ENCODE measurements at places on chromosomes 12 and 14.

DNA sequence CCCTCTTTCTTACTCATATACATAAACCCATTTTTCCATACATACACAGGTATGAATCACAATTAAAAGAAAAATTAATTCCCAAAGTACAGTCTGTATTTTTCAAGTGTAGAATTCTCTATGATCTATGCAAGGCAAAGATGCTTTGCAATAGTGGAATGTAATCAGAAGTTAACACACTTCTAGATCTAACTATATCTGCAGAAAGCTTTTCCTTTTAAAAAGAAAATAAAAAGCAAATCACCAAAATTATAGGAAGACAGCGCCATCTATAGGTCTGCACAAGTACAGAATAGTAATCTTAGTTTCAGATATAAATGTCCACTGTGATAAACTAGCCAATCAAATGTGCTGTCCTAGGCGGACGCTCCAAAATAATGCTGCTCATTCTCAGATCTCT lies 22.0 kb downstream of the SLC25A21 start:
- DNase-seq, result peak; percentile 63

- no peak for DNase-seq
Observed at GRCh38 chr12:5376591-5377207, 55.2 kb upstream of the NTF3 start.

- no peak for DNase-seq
Observed at GRCh38 chr12:3042826-3043225, 34.4 kb upstream of the TSPAN9 start.

DNA sequence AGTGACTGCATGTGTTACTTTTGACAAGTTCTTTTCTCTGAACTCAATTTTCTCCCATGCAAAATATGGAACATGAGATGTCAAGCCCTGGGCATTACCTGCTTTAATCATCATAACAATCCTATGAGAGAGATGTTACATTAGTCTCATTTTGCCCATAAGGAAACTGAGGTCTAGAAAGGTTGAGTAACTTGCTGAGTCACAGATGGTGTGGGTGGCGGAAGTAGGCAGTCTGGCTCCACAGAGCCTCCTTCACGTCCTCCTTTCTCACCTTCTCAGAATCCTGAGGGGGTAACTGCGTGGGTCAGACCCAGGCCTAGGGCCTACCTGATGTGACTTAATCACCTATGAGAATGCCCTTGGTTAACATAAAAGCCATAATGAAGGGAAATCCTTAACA lies 50.7 kb downstream of the TMTC1 start:
- DNase-seq, result peak; percentile 66

GRCh38 chr14:56339855-56340701 lies 221.9 kb downstream of the PELI2 start:
- peak; percentile 91 for DNase-seq

DNA sequence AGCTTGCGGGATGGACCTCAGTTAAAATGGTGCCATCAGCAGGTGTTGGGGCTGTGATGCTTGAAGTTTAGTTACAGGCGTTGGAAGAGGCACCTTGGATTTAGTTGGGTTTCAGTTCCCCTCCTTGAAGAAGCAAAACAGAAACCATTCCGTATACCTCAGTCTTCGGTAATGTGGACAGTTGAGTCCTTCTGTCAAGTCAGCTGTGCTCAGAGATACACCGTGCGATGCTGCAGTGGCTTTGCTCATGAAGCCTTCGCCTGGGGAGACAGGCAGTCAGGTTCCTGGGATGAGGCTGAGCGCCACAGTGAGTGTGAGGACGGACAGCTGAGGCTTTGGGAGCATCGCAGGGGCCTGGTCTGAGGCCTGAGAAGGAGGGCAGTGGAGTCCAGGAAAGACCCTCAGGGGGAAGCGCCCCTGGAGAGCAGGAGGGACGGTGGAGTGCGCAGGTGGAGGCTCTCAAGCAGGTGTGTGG lies 7.4 kb downstream of the RAN start:
- no peak for DNase-seq

DNA sequence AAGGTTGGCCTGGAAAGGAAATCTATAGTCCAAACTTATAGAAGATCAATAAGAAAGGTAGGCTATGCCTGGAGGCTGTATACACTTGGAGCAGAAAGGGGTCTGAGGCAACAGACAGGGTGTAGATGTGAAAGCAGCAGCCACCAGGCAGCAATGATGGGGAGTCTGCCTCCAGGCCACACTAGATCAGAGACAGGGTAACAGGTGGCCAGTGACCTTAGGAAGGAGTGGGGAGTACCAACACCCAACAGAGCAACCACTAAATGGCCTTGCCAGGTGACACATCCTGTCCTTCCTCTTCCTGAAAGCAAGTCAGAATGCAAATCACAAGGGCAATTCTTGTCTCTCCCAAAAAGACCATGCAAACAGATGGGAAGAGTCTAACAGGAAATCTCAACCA lies 46.4 kb upstream of the NID2 start:
- no peak for DNase-seq

DNA sequence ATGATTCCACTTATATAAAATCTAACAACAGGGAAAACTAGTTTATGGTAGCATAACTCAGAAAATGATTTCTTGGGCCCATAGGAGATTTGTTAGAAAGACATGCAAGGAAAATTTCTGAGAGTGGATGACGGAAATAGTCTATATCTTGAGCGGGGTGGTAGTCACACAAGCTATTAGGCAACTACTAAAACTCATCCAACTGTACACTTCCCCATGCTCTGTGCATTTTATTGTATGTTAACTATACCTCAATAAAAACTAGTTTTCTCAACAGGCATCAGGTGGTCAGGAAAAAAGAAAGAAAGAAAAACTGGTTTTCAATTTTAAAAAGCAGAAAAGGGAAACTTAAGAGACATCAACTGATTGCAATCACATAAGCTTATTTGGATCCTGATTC lies 9.9 kb downstream of the SLC5A8 start:
- no peak for DNase-seq

DNA sequence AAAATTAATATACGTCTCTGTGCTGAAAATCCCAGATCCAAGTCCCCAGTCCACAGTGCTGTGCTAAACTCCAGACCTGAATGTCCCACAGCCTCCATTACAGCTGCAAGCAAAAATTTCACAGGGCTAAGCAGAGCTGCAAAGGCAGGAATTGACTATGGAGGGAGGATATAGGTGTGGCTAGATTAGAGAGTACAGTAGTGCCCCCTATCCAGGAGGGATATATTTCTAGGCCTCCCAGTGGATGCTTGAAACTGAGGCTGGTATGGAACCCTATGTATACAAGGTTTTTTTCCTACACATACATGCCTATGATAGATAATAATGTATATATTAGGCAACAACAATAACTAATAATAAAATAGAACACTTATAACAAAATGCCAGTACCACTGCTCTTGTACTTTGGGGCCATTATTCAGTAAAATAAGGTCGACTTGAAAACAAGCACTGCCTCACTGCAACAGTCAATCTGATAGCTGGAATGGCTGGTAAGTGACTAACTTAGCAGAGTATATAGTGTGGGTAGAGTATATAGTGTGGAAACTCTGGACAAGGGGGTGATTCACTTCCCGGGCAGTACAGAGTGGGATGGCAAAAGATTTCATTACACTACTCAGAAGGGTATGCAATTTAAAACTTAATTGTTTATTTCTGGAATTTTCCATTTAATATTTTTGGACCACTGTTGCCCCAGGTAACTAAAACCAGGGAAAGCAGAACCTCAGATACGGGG lies 82.7 kb downstream of the C14orf132 start:
- DNase-seq, result peak; percentile 29

DNA sequence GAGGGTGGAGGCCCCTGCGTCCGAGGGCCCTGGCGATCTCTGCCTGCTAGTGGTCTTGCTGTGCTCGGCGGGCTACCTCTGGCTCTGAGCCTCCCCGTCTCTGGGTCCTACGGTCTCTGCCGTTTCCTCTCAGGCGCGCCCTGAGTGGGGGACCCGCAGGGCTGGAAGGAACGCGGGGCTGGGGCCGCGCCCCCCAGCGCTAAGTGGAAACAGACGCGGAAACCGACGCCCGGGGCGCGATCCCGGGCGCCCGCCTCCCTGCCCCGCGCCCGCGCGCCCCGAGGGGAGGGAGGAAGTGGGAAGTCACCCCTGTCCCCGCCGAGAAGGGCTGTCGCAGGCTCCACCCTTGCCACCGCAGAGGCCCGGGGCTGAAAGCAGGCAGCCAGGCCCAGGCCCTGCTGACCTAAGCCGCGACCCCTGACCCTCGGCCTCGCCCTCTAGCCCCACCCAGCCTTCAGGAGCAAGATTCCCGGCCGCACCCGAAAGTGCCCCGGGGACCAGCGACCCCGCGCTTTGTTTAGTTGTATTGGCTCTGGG lies 831 bp downstream of the CRIP1 start:
- no peak for DNase-seq

- DNase-seq, result no peak
Observed at GRCh38 chr12:62003701-62004100, 256.5 kb upstream of the USP15 start.

- no peak for DNase-seq
Observed at GRCh38 chr12:92729773-92730305, 27.1 kb downstream of the PLEKHG7 start.

DNA sequence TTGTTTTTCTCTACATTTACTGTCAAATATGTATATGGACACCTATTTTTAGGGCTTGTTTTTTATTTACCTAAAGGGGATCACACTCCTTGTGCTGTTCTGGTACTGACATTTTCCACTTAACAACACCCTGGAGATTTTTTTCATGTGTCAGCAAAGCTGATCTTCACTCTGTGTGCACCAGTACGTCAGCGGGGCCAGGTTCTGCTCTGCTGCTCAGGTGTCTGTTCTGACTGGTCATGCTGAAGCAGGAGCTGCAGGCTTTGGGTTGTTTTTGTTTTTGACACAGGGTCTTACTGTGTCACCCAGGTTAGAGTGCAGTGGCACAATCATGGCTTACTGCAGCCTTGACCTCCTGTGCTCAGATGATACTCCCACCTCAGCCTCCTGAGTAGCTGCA lies 81.9 kb upstream of the CCND2 start:
- DNase-seq, result no peak

DNA sequence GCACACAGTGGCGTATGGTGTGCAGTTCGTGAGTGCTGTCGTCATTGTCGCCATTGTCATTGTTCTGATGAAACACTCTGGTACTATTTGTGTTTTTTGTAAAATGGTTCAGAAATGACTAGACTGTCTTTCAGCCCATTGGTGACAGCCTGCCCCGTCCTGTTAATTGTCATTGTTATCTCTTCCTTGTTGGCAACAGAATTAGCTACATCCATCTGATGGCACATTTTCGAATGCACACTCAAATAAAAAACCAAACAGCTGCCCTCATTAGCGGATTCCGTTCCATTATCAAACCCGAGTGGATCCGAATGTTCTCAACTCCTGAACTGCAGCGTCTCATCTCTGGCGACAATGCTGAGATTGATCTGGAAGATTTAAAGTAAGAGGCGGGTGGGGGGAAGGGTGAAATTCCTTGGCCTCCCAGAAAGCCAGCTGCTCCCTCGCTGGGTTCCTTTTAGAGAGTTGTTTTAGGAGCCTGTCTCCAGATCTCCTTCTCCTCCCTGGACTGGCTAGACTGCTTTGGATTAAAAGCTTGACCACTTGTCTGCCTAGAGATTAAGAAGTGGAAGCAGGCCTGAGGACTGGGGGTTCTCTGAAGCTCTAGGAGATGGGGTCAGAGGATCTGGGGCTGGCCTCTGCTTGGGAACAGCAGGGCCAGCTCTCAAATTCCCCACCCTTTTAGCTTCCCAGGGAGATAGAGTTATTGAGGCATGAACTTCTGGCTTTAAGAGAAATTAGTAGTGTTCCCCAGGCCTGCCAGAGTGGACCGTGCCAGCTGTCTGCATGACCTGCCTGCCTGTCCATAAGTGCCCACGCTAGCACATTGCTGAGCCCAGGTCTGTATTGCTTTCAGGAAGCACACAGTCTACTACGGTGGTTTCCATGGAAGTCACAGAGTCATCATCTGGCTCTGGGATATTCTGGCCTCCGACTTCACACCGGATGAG lies 43.3 kb downstream of the MMAB start:
- DNase-seq, result no peak

DNA sequence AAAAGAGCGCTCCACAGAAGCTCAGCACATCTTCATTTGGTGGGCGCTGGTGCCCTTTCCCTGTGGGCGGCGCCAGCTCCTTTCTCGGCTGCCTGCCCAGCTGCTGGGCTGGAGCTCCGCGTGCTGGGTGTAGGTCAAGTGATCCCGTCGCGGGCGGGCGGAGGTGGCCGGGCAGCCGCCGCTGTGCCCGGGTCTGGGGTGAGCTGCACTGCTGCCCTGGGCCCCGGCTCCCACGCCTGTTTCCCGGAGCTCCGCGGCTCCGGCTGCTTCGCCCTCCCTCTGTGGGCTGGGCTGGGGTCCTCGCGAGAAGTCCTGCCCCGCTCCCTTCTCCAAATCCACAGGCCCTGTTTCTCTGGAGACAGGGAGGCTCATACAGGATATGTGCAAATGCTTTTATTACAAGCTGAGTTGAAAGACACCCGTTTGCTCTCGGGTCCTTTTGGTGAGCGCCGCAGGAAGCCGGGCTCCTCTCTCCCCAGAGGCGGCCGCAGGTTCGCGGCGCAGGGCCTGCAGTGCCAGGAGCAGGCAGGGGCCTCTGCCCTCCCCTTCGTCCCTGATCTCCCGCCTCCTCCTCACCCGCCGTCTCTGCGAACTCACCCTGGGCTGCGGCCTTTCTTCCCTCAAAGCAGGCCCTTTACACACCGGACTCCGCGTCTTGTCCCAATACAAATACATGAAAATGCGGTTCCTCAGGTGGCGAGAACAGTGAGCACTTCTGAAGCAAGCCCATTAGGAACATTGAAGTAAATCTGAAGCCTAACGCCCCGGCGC lies 67.8 kb upstream of the CAPRIN2 start:
- peak; percentile 39 for DNase-seq

GRCh38 chr12:115835445-115835844 lies 442.0 kb downstream of the MED13L start:
- no peak for DNase-seq

Data from MCF 10A (cell line).